Stimulated activated CD4-positive, alpha-beta T cell treated with anti-CD3 and anti-CD28 coated beads, TNF-alpha, amount 100 ng/mL, for 24 hours (primary cell): ENCODE measurements at places on chromosomes 7 and 10.

- no peak for DNase-seq
These were observed 410.0 kb upstream of the RNF32 start for GRCh38 chr7:156230576-156230975.

GRCh38 chr7:154748089-154748786 lies 254.7 kb downstream of the PAXIP1 start:
- no peak for DNase-seq

DNA sequence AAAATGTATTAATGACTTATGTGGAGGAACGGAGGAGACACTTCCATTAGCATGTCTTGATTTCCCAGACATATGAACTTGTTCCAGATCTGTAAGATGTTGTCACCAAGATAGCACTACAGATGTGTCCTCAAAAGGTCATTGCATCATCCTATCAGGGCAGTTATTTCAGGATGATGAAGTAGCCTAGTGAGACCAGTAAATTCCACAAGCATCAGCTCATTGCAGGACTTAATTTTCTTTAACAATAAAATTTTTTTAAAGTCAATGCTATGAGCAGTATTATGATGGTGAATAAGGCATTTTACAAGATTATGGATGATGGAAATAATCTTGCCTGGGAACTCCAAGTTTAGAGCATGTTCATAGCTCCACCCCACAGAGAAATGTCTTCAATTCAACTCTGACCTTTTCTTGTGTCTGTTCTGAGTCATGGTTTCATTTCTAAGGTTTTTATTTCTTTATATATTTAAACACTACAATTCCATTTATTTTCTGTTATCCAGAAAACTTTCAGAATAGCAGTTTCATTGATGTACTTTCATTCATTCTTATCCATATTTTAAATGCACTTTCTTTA lies 1203.3 kb upstream of the CELF2 start:
- DNase-seq: no peak

- DNase-seq: no peak
These were observed 327.2 kb upstream of the AKR1E2 start for GRCh38 chr10:4498711-4499251.

DNA sequence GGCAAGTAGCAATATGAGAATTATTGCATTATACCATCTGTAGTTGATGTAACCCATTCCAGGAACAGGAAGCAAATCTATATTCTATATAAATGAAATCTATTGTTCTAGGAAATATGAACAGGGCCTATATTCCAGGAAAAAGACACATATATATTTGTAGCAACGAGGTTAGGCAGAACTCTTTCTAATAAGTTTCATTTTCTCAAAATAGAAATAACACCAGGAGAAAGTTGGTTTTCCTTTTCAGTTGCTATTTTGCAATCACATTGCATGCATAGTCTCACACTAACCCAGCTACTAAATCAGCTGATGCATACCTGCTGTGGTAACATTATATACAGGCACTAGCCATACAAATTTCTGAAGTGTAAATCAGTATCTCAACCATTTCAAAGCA lies 6.2 kb upstream of the IFIT2 start:
- DNase-seq: no peak

- DNase-seq: no peak
These were observed 35.6 kb downstream of the YKT6 start for GRCh38 chr7:44236333-44236728.

- no peak for DNase-seq
These were observed 29.3 kb upstream of the SH3PXD2A start for GRCh38 chr10:103884681-103885139.
